Bronchus fibroblast of lung (primary cell): ENCODE measurements at places on chromosomes 2 and 18. TPM values are rescaled to one million over a fixed set of nuclear protein-coding genes. Genes with fewer than 3 reads are reported as not detected.

The SLC39A6 gene
- 29.6 and 34.8 TPM in 2 replicates for total RNA-seq

The ASNSD1 gene
- 31.4 and 40.9 TPM in 2 replicates for total RNA-seq

The ACADL gene
- under 0.01 TPM in 1 of 2 replicates, not detected in the other for total RNA-seq

The PTH2R gene
- total RNA-seq = under 0.01 TPM in 1 of 2 replicates, not detected in the other

The FECH gene
- total RNA-seq = 20.7 and 28.6 TPM in 2 replicates

The VWA3B gene
- total RNA-seq = not detected in 2 replicates

The OXER1 gene
- total RNA-seq = under 0.01 and 0.17 TPM in 2 replicates

The ALKAL2 gene
- not detected in 2 replicates for total RNA-seq

The VWC2L gene
- total RNA-seq = not detected in 2 replicates

The OBSL1 gene
- total RNA-seq = 32.0 and 32.1 TPM in 2 replicates

The C2orf66 gene
- total RNA-seq = not detected in 2 replicates

The PDE1A gene
- 1.3 TPM in 1 of 2 replicates, not detected in the other for total RNA-seq
